HS-5 (cell line): ENCODE measurements at places on chromosomes 4 and X.

GRCh38 chr4:53906606-53907190 lies 157.7 kb downstream of the CHIC2 start:
- DNase-seq = no peak

GRCh38 chr4:16989371-16989770 lies 90.9 kb upstream of the LDB2 start:
- DNase-seq = no peak

DNA sequence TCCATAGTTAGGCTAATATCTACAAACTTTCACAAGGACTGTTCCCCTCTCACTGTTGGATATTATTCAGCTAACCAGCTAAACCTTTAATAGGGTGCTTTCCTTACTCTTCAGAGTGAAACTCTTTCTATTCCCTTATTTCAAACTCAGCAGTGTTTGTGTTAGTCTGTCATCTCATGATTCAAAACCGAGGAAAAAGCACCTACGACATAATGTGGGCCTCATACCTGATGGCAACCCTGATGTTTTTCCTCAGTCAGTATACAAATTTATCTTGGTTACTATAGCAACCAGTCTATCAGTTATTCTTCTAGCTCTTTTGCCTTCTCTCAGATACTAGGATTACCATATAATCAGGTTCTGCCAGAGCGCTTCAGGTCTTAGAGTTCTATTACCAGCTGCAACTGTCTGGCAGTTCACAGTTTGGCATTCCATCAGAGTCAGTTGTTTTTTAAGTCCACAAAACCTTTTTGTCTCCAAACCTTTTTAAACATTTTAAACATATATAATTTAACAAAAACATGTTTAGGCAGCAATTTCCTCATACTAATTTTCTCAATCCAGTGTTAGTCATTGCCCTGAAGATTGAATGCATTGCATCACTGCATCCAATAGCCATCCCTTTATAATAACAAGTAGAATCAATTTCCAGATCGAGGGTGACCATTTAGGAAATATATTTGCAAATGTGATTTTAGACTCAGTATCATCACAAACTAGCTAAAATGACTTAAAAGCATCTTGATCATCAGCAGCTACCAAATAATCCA lies 7.4 kb downstream of the WDR44 start:
- DNase-seq = no peak

DNA sequence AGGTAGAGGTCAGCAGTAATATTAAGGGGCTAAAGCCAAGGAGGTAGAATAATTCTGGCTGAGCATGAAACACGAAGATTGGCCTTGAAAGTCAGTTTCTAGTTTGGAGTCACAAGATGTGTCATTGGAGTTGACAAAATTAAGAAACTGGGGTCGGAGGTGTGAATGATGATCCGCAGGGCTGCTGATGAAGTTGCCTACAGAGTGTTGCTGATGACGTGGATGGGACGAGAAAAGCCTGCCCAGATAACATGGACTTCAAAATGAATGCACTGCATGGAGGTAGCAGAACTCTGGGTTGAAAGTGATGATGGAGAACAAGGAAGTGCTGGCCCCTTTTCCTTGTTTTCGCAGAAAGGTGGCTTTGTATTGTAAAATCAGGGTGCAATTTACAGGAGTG lies 60.5 kb downstream of the DTHD1 start:
- no peak for DNase-seq

DNA sequence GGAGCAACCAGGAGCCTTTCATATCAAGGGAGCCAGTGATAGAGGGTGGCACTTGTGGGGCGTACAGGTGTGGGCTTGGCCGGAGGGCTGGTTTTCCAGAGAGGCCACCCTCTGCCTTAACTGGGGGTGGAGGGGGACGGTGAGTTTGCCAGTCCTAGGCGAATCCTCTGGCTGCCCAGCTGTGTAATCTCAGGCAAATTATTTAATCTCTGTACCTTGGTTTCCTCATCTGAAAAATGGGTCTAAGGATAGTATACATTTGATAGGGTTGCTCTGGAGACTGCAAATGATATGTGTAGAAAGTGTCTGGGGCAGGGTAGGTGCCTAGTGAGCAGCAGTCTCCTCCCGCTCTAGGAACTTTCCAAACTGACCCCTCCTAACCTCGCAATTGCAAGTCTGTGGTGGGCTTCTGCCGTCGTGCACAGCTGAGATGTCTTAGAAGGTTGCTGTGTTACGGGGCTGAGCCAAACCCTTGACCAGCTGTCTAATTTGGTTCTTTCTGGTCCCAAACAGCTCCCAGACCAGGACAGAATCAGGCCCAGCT lies 3.8 kb upstream of the CXCR3 start:
- no peak for DNase-seq

- DNase-seq = no peak
Observed at GRCh38 chr4:11111876-11112275, 316.8 kb downstream of the HS3ST1 start.
